ENCODE measurements at places on chromosomes 7 and 10. TPM values are rescaled to one million over a fixed set of nuclear protein-coding genes. Genes with fewer than 3 reads are reported as not detected.
A peak's percentile ranks its signal among the peaks of the same experiment; 100 is the strongest.

DNA sequence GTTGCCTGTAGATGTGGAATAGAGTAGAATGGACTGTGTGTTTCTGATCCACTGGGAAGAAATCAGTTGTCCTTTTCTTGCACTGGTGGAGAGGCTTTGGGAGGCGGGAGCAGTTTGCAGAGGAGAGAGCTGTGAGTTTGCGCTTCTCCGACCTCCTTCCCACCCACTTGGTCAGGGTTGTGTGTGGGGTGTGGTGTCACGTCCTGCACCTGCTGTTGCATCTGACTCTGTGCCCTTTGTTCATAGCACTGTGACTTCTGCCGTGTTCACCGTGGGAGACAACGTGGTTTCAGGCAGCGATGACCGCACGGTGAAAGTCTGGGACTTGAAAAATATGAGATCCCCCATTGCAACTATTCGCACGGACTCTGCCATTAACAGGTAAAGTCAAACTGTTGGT, 67.8 kb downstream of the WDR37 start:
- peaks cover 57% of the 10 kb centered on the region for H3K36me3 ChIP-seq
- H3K4me1 ChIP-seq, result no peaks in the 10 kb centered on the region
- H3K27me3 ChIP-seq, result no peaks in the 10 kb centered on the region
- H3K27ac ChIP-seq, result no peak overlapping the region

Gene OPN4
- not detected for total RNA-seq

Gene PSD
- 12.4 TPM for total RNA-seq

- DNase-seq, result no peak
- peaks cover 13% of the 10 kb centered on the region for H3K27me3 ChIP-seq
- H3K4me1 ChIP-seq, result no peaks in the 10 kb centered on the region
- no peak overlapping the region for H3K4me3 ChIP-seq
Observed at GRCh38 chr7:54242776-54243175, 299.4 kb upstream of the VSTM2A start.

Gene EPDR1
- total RNA-seq, result 6.0 TPM

DNA sequence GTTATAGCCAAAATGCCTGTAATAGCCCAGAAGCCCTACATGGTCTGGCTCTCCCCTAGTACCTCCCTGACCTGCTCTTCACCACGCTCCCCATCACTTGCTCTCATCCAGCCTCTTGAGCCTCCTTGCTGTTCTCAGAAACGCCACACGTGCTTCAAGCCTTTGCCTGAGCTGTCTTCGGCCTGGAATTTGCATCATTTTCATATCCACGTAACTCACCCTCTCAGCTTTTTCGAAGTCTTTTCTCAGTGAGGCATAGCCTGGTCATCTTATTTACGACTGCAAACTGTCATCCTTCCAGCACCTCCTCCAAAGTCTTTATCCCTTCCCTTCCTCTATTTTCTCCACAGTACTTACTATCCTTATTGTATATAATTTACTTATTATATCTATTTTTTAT, 151.0 kb upstream of the AHR start:
- peaks cover 18% of the 10 kb centered on the region for H3K4me1 ChIP-seq
- H3K27me3 ChIP-seq, result no peaks in the 10 kb centered on the region
- H3K36me3 ChIP-seq, result no peaks in the 10 kb centered on the region
- no peak for DNase-seq

DNA sequence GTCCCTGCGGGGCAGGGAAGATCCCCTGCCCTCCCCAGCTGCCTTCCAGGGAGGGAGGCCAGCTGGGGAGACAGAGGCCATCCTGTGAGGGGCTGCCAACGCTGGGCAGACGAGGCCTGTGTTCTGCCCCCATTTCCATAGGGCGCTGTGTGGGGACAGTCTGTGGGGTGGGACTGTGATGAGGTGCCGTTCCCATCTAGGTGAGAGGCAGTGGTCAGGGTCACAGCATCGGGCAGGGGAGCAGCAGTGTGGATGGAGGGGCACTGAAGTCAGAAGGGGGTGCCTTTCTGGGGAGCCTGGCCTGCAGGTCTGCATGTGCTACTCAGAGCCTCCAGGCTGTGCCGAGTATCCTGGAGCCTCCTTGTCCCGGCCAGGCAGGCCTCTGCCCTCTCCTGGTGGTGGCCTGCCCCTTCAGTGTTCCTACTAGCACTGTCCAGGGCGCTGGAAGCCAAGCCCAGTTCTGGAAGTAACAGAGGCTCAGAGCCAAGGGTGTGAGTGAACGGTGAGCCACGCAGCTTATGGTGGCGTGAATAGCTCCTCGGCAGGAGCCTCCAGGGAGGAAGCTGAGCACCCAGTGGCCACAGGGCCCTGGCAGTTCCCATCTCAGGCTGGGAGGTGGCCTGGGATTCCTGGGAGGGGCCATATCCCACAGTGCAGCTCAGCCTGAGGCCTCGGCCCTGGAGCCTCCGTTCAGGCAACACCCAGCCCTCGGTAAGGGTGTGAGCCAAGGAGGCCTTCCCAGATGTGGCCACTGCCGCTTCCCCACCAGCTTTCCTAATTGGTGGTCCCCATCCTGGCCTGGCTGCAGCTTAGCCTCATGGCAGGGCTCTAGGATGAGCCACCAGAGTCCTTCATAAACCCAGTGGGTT, 23.3 kb upstream of the CSGALNACT2 start:
- no peaks in the 10 kb centered on the region for H3K36me3 ChIP-seq
- H3K27ac ChIP-seq, result no peak overlapping the region
- no peak overlapping the region for H3K4me3 ChIP-seq
- no peak for DNase-seq

DNA sequence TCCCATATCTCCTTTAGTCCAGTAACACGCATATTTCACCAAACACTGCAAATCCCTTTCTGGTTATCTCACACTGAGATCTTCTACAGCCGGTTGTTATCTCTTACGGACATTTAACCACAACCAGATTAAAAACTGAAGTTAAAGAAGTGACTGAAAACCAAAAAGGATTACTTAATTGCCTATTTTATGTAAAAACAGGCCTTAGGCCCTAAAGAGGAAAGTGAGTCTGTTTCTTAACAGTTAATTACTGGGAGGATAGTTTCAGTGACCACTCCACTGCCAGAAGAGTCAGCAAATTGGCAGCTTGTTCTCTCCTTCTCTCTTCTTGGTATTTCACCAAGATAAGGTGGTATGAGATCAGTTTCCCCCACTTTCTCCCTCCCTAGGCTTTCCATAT, 161.9 kb upstream of the MEOX2 start:
- DNase-seq, result no peak
- H3K4me1 ChIP-seq, result peaks cover 7% of the 10 kb centered on the region
- H3K4me3 ChIP-seq, result no peak overlapping the region
- no peaks in the 10 kb centered on the region for H3K36me3 ChIP-seq
- peak overlapping the region; percentile 56 for H3K27ac ChIP-seq

DNA sequence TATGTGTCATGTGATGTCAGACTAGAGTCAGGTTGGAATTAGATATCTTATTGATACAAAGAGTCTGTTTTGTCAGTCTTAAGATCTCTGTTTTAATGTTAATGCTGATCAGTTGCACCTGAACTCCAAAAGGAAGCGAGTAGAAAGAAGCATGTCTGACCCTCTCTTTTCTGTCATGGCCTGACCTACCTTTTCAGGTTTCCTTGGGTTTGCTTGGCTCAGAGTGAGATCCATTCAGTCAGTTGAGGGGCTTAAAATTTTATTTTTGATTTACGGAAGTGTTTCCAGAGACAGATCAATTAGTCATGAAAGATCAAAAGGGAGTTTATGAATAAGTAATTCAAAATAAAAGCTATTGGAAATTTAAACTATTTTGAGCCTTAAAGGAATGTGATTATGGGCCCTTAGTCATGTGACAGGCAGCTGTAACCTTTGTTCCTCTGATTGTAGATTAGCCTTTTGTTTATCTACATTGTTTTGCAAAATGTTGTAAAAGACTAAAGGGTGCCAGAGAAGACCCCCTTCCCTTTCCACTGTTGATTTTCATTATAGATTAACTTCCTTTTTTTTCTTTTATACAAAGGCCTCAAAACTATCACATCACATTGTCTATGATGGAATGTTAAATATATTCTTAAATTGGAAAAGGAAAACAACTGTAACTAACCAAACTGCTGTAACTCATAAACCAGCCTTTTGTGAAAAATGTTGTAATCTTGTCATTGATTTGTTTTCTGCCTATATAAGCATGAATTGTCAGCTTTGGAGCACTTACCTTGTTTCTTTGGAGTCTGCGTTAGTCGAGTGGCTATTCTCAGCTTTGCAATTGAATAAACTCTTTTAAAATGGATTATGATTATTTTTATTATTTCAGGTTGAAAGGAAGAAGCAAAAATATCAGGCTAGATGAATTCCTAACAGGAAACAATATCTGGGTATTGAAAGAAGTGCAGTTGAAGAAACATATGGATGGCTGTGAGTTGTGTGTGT, 195.5 kb upstream of the MBL2 start:
- H3K36me3 ChIP-seq, result peaks cover 16% of the 10 kb centered on the region
- H3K4me3 ChIP-seq, result no peak overlapping the region
- DNase-seq, result no peak
- H3K4me1 ChIP-seq, result peaks cover 25% of the 10 kb centered on the region
- H3K27ac ChIP-seq, result peak overlapping the region; percentile 69
- H3K27me3 ChIP-seq, result no peaks in the 10 kb centered on the region

Gene AKR1C4
- not detected for total RNA-seq

DNA sequence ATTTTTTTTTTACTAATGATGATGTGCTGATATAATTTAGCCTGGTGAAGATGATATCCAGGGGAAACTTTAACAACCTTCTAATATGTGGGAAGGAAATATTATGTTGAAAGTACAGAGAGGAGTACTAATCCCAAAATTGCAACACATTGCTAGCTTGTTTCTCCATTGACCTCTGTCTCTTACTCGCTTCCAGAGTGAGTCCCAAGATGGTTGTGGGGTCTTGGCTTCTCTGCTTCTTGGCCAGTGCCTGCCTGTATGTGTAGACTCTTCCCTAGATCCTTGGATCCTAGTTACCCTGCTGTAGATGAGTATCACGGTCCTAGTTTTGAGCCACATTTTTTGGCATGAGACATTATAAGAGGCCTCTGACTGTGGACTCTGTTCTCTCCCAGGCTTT, 17.5 kb downstream of the BMPER start:
- H3K27me3 ChIP-seq, result peaks cover 25% of the 10 kb centered on the region
- H3K36me3 ChIP-seq, result no peaks in the 10 kb centered on the region

DNA sequence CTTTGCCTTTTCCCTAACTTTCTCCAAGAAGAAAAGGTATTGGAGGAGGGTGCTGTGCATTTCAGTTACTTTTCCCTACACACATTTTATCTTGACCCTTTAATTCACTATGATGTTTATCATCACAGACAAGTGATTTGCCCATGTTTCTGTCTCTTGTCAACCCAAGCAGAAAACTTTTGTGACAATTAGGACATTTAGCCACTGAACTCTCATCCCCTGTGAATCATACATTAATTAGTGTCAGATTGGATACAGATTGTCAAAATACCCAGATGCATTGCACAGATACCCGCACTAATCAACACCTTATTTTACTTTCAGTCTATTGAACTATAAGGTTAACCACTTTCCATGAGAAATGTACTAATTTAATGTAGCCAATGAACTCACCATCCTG, 912.9 kb downstream of the SORCS1 start:
- H3K4me3 ChIP-seq, result no peak overlapping the region
- H3K36me3 ChIP-seq, result no peaks in the 10 kb centered on the region
- H3K27me3 ChIP-seq, result peaks cover 13% of the 10 kb centered on the region
- H3K27ac ChIP-seq, result no peak overlapping the region
- H3K4me1 ChIP-seq, result no peaks in the 10 kb centered on the region
- DNase-seq, result no peak

Measured in mesothelial cell of epicardium (in vitro differentiated cells).